Activated CD4-positive, alpha-beta memory T cell treated with anti-CD3 and anti-CD28 coated beads for 36 hours (primary cell): ENCODE measurements at places on chromosomes 16 and 17. TPM values are rescaled to one million over a fixed set of nuclear protein-coding genes. Genes with fewer than 3 reads are reported as not detected.

DNA sequence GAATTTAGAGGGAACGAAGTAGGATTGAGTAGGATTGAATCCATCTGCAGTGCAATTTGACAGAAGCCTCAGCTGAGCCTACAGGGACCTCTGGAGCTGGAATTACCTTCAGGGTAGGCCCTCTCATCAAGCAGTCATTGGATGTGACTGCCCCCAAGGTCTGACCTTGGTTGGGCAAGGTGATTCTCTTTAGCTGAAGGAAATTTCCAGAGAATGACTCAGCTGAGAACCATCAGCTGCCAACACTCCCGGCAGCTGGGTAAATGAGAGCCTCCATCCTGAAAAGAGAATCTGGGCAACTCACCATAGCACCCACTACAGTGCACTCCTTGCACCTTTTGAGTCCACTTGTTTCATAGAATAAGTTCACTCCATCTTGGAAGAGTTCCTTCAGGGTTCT is 113.5 kb upstream of the MED13 start:
- H3K36me3 ChIP-seq = peaks cover 2% of the 10 kb centered on the region
- H3K27ac ChIP-seq = no peak overlapping the region
- no peaks in the 10 kb centered on the region for H3K4me1 ChIP-seq
- H3K27me3 ChIP-seq = no peaks in the 10 kb centered on the region
- H3K4me3 ChIP-seq = no peak overlapping the region
- no peak for DNase-seq

SRCIN1 gene
- total RNA-seq = 0.92 TPM

DNA sequence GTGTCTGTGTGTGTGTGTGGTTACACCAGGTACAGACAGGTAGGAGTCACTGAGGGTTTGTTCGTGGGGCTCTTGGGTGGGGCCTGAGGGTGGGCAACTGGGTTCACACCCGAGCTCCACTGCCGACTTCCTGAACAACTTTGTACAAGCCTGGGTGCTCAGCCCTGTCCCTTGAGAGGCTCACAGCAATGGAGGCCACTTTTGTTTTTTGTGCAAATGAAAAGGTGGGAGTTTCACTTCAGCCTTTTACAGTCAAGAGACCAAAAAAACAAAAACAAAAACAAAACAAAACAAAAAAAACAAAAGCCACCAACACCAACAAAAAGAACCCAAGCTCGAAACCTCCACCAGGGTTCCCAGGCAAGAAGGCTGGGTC is 2.4 kb downstream of the RHBDF2 start:
- H3K36me3 ChIP-seq = no peaks in the 10 kb centered on the region
- peaks cover 49% of the 10 kb centered on the region for H3K4me1 ChIP-seq
- no peaks in the 10 kb centered on the region for H3K27me3 ChIP-seq

DNA sequence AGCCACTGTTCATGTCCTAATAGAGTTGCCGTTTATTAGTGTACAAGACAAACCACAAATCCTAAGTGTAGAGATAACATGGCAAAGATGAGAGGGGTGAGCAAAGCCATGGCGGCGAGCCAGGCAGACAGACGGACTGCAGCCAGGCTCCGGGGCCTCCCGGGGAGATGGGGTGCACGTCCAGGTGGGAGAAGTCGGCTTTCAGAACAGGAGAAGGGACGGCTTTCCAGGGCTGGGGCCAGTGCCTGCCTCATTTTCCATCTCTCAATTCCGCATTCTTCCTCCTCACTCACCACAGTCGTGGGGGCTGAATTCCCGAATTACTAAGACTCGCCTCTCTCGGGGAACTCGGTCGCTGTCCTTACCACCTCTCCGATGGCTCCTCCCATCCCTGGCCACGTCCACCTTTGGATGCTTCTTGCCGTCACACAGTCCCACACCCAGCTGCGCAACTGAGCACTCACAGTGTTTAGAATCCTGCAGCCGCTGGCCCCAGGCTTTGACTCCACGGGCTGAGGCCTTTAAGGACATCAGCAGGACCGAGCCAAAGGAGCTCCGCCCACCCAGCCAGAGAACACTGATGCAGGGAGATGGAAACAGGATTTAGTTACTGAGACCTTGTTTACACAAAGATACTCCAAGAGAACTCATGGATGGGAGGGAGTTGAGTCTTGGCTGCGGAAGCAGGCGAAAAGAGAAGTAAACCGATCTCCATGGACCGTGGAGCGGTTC is 59.7 kb downstream of the RNF112 start:
- peaks cover 8% of the 10 kb centered on the region for H3K27me3 ChIP-seq
- H3K4me3 ChIP-seq = no peak overlapping the region
- H3K36me3 ChIP-seq = no peaks in the 10 kb centered on the region
- DNase-seq = no peak

GRCh38 chr16:27945233-27945973 is 118.1 kb downstream of the GSG1L start:
- H3K27ac ChIP-seq = no peak overlapping the region
- no peak for DNase-seq
- H3K4me3 ChIP-seq = no peak overlapping the region
- H3K27me3 ChIP-seq = peaks cover 10% of the 10 kb centered on the region
- H3K36me3 ChIP-seq = no peaks in the 10 kb centered on the region
- no peaks in the 10 kb centered on the region for H3K4me1 ChIP-seq

DNA sequence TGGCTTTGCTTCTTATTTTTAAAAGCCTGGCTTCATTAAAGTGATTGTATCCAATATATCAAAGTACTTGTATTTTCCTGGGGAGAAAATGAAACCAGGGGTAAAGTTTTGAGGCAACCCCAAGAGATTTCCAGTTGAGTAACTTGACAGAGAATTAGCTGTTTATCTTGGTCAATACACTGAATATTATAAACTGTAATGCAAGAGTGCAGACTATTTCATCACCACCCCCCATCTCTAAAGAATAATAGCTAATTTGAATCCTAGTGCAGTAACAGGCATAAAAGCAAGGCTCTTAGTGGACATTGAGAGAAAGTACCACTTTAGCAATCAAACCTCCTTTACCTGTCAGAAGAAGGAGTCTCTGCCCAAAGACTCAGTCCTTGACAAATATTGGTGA is 27.0 kb downstream of the IRX6 start:
- H3K27me3 ChIP-seq = peaks cover 7% of the 10 kb centered on the region
- no peak overlapping the region for H3K27ac ChIP-seq
- DNase-seq = no peak
- no peak overlapping the region for H3K4me3 ChIP-seq
- no peaks in the 10 kb centered on the region for H3K4me1 ChIP-seq
- no peaks in the 10 kb centered on the region for H3K36me3 ChIP-seq

MRPL27 gene
- 64.5 TPM for total RNA-seq

GRCh38 chr17:27327397-27327796 is 33.5 kb downstream of the WSB1 start:
- no peaks in the 10 kb centered on the region for H3K27me3 ChIP-seq
- H3K27ac ChIP-seq = no peak overlapping the region
- no peak overlapping the region for H3K4me3 ChIP-seq
- DNase-seq = no peak
- no peaks in the 10 kb centered on the region for H3K36me3 ChIP-seq
- peaks cover 10% of the 10 kb centered on the region for H3K4me1 ChIP-seq

GP2 gene
- not detected for total RNA-seq

PRSS36 gene
- not detected for total RNA-seq

- H3K4me3 ChIP-seq = no peak overlapping the region
- H3K27me3 ChIP-seq = no peaks in the 10 kb centered on the region
- no peak overlapping the region for H3K27ac ChIP-seq
- no peaks in the 10 kb centered on the region for H3K36me3 ChIP-seq
Observed at GRCh38 chr16:2717383-2718263, 2.4 kb downstream of the PRSS27 start.
